Daoy (cell line): ENCODE measurements at places on chromosomes 12 and 14. TPM values are rescaled to one million over a fixed set of nuclear protein-coding genes. Genes with fewer than 3 reads are reported as not detected.

Gene KRT75
- total RNA-seq, result 1.1 and 2.7 TPM in 2 replicates

Gene GLIPR1L2
- total RNA-seq, result 1.8 TPM in 1 of 2 replicates, not detected in the other

Gene MFAP5
- 1.1 and 3.9 TPM in 2 replicates for total RNA-seq

Gene KRT79
- total RNA-seq, result 0.57 and 2.6 TPM in 2 replicates

Gene C12orf50
- total RNA-seq, result not detected in 2 replicates

Gene NYNRIN
- 0.33 and 0.57 TPM in 2 replicates for total RNA-seq

Gene PLCZ1
- not detected in 2 replicates for total RNA-seq

Gene RTN1
- 2.4 and 5.3 TPM in 2 replicates for total RNA-seq

Gene PLEKHG7
- not detected in 2 replicates for total RNA-seq

Gene AVPR1A
- 0.11 TPM in 1 of 2 replicates, not detected in the other for total RNA-seq

Gene KRT4
- total RNA-seq, result not detected in 2 replicates

Gene ASCL1
- total RNA-seq, result 0.06 TPM in 1 of 2 replicates, not detected in the other

Gene RNASE3
- total RNA-seq, result not detected in 2 replicates

Gene SLCO1C1
- not detected in 2 replicates for total RNA-seq
